HCEC 1CT (cell line): ENCODE measurements at places on chromosomes 2 and 18.

DNA sequence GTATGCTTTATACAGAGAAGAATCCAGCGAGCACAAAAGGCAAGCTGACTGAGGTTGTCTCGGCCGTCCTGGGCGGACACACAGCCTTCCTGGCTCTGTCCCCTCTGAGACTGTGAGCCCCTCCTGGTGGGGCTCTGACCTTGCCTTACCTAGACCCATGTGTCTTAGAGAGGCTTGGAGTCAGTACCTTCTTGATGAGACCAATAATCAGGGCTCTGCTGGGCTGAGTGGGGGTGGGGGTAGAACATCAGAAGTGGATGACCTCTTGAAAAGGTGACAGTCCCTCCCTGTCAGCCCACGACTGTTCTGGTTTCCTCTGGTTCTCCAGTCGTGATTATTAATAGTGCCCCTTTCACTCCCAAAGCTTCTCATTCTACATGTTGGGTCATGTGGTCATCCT is 31.2 kb downstream of the TWIST2 start:
- no peak for DNase-seq

GRCh38 chr2:69452687-69453086 is 15.5 kb upstream of the NFU1 start:
- DNase-seq: no peak

DNA sequence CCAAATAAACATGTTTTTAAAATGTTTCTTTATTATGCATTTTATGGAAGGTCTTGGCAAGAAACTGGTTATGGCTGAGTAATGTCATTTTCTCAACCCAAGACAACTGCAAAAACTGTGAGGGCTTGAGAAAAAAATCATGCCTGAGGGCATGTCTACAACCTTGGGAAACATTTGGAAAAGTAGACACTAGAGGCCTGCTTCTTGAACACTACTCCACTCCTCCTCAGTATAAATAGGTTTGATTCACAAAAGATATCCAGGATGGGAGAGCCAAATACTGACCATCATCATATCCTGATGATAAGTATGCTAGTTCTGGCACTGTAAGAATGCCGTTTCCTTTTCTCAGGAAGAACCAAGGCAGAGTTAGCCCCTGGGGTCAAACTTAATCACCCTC is 71.1 kb downstream of the OSR1 start:
- DNase-seq: no peak

DNA sequence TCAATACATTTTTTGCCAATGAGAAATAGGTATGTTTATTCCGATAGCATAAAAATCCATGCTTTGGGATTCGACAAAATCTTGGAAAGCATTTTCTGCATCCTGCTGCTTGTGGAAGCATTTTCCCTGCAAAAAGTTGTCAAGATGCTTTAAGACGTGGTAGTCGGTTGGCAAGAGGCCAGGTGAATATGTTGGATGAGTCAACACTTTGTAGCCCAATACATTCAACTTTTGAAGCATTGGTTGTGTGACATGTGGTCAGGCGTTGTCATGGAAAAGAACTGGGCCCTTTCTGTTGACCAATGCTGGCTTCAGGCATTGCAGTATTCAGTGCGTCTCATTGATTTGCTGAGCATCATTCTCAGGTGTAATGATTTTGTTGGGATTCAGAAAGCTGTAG is 764.5 kb downstream of the TRIB2 start:
- DNase-seq: peak; percentile 31

- peak; percentile 98 for DNase-seq
Measured at GRCh38 chr2:223576873-223577272, 25.3 kb downstream of the SCG2 start.

- peak; percentile 42 for DNase-seq
Measured at GRCh38 chr18:12520442-12520992, 112.8 kb downstream of the PRELID3A start.

GRCh38 chr2:187453078-187453641 is 5.1 kb upstream of the CALCRL start:
- DNase-seq: peak; percentile 36

DNA sequence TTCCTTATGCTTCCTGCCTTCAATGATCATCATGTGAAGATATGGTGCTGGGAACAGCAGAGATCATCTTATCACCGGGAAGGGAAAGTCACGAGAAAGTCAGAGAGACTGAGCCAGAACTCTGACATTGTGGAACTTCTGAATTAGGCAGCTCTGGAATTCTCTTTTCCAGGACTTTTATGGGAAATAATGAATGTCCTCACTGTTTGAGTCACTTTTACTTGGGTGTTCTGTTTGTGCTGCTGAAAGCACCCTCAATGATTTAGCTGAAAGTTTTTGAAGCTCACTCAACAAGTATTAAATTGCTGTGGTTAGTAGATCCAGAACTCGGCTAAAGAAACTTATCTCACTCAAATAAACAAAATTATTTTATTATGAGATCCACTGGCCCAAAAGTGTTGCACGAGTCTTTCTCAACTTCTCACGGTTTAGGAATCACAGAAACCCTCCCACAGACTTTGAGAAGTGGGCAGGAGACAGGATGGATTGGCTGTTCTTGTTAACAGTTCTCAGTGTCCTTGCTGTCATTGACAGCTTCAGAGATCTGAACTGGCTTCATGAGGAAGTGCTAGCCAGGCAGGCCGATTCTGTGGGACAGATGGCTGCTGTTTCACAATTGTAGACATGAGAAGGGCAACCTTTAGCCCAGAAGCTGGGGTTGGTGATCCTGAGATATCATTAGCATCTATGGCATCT is 26.4 kb upstream of the ATRAID start:
- DNase-seq: peak; percentile 40

DNA sequence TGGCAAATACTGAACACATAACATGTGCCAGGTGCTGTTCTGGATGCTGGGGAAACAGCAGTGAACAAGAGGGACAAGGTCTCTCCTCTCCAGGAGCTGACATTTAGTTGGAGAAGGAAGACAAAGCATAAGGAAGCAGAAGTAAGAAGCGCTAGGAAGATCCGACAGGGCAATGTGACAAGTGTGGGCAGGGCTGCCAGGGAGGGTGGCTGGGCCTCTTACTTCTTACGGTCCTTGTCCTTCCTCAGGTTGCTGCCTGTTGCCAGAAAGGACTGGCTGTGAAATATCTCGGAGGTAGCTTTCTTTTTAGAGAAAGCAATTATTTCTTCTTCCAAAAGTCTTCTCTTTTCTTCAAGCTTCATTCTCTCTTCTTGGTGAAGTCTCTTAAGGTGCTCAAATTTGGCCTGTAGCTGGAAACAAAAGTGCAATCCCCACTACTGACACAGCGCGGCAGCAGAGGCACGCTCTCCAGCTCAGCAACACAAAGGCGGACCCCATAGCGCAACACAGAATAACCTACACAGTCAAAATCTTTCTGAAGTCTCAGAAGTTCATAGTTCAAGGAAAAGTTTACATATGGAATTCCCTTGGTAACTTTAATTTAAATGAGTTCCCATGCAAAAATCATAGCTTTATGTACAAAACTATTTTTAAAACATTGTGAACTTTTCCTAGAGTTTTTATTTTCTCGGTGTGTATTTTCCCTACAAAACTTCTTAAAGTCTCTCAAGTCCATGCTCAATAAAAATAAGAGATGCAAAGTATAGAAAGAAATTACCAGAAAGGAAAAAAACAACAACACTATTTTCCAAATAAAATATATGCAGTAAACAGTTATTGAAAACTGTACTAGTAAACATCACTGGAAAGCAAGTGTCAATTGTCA is 67.7 kb downstream of the SEPTIN10 start:
- DNase-seq: peak; percentile 51

GRCh38 chr18:2513616-2514015 is 57.7 kb downstream of the METTL4 start:
- no peak for DNase-seq

GRCh38 chr2:204354442-204354856 is 190.8 kb upstream of the PARD3B start:
- no peak for DNase-seq
